Foreskin keratinocyte (primary cell): ENCODE measurements at places on chromosomes 3 and 15. TPM values are rescaled to one million over a fixed set of nuclear protein-coding genes. Genes with fewer than 3 reads are reported as not detected.

GRCh38 chr3:14347110-14347509 is 55.3 kb upstream of the SLC6A6 start:
- no peak for DNase-seq

DNA sequence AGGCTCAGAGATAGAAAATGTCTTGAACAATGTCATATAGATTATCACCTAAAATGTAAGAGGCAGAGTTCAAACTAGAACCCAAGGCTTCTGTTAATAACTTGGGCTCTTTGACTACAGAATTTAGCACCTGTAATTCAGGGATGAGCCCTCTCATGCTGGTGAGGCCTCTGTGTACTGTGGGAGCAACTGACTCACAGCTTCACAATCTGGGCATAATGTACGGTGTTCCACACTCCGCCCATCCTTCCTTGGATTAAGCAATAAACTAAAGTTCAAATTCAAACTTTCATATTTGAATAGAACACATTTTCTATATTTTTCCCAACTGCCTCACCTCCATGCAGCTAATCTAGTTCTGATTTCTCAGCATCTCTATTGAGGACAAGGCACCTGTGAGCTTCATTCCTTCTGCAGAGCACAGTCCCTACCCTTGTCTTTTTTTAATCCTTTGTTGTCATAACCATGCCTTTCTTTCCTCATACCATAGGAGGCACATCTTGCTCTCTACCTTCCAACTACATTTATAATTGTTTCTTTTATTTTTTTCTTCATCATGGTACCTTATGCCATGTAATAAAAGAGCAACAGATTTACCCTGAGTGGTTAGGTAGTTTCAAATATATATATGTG is 392.1 kb downstream of the NLGN1 start:
- peak; percentile 32 for DNase-seq

DNA sequence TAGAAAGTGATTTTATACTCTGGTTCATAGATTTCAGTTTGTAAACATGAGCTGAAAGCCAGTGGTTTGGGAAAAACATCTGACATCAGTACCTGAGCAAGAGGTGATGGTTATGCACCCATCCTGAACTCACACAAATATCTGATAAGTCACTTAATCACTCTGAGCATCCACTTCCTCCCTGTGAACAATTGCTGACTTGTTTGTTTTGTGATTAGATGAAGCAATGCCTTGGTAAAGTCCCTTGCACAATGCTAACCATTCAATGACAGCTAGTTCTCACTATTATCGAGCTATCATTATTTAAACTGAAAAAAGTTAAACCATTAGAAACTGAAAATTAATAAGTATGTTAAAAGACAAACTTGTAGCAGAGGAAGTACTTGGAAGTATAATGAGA is 303.0 kb downstream of the PLOD2 start:
- peak; percentile 52 for DNase-seq

- DNase-seq: no peak
Observed at GRCh38 chr15:55835866-55836265, 92.9 kb upstream of the PRTG start.

DNA sequence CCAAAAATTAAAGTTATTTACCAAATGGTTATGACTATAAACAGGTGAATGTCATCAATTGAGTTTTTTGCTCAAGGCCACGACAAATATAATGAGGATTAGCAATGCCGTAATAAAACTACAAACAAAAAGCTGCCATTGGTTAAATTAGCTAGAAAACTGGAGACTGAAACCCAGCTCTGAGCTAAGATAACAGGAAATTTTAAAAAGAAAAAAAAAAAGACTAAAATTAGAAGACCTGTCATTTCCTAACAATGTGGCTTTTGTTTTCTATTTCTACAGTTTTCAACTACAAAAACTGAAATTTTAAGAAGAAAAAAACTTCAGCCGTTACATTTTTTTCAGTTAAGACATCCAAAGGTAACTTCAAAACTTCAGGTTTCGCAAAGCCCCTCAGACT is 9.7 kb downstream of the SLC12A6 start:
- DNase-seq: no peak

DNA sequence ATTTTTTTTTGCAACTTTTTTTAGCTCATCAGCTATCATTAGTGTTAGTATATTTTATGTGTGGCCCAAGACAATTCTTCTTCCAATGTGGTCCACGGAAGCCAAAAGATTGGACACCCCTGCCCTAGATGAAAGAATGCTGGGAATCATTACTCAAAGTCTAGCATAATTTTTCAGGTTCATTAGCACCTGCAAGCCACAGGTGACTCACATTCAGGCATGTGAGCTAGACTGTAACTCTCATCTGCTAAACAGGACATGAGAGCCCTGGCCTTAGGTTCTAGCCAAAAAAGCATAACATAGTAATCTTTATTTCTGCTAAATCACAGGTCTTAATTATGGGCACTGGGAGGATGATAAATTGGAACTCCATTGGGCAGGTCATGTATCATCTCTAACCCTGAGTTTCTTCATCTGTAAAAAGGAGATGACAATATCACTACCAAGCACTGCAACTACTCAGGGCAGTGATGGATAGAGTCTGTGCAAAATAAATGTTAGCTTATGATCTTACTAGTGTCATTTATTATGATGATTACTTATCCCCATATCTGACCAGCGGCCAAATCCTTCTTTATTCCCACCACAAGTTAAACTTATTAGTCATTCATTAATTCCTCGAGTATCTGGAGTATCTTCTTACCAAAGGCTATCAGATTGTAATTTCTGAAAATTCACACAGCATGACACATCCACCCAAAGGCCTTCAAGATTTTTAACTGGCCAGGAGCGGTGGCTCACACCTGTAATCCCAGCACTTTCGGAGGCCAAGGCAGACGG is 125.0 kb downstream of the PLD1 start:
- DNase-seq: no peak

DNA sequence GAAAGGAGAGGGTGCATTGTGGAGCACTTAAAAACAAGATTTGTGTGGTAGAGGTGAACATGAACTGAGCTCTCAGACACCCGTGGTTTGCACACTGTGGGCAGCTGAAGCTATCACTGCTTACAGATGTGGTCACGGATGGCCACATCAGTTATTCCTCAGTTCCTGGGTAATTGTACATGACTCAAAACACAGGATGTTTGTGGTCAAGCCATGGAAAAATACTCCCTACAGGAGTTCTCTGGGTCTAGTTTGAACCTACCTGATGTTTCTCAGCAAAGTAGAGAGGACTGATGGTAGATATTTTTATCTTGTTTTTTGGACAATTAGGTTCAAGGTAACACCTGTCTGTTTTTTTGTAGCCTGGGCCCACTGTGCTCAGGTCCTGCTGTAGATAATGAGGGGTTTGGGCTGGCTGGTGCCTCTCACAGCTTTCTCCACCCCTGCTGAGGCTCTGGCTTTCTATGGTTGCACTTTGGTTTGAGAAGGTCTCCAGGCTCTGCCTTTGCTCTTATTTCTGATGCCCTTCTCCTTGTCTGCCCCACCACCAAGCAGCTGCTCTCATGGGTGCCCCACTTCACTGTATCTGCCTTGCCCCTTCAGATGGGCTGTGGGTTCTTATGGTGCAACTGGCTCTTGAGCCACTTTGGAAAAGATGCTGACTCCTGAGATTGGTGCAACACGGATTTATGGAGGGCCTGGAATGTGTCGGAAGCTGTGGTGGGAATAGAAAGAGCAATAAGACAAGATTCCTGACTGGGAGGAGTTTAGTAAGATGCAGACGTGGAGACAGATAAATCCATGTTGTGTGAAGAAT is 40.1 kb downstream of the CDCP1 start:
- DNase-seq: peak; percentile 82

- DNase-seq: no peak
Observed at GRCh38 chr3:187210545-187211327, 13.4 kb downstream of the RTP1 start.

GRCh38 chr3:188299068-188299467 is 145.1 kb downstream of the LPP start:
- DNase-seq: no peak

GRCh38 chr3:51942603-51943450 is 664 bp downstream of the PARP3 start:
- DNase-seq: peak; percentile 14

The RUBCN gene
- 19.9 and 21.0 TPM in 2 replicates for total RNA-seq

The UTS2B gene
- 0.11 TPM in 1 of 2 replicates, not detected in the other for total RNA-seq

The AQP9 gene
- 0.14 and 0.31 TPM in 2 replicates for total RNA-seq

The PLAAT1 gene
- total RNA-seq: 0.14 and 0.21 TPM in 2 replicates

The DNAH1 gene
- total RNA-seq: 0.37 and 0.53 TPM in 2 replicates

The RAD51 gene
- total RNA-seq: 19.8 and 22.4 TPM in 2 replicates
